ENCODE measurements at places on chromosomes 16 and 17.

GRCh38 chr17:77373299-77374169, 232.8 kb downstream of the SEC14L1 start:
- DNase-seq = no peak

DNA sequence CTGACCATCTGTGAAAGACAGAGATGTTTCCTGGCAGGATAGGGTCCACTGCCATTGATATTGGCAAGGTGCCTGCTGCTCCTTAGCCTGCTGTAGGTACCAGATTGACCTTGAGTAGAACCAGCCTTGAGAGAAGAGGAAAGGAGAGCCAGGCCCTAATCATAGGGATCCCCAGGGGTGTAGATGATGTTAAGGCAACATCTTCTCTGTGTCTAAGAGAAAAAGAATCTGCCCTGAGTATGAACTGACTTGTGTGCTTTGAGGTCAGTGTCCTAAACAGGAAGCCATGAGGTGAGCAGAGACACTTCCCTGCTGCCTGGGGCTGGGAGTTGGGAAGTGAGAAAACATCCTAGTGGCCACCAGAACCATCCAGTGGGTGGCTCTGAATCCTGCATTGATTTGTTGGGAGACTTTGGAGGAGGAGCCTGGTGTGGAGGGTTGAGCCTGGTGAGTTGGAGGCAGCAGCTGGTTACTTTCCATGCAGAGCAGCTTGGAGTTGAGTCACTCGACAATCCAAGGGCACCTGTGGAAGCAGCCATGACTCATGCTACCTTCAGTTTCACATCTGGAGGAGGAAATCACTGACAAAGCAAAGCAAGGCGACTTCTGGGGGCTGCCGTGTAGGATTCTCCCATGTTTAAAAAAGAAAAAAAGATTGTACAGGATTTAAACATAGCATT, 47.8 kb downstream of the BMERB1 start:
- DNase-seq = no peak

GRCh38 chr16:24504472-24505345, 34.7 kb upstream of the RBBP6 start:
- DNase-seq = no peak

GRCh38 chr16:70700101-70701020, 14.5 kb upstream of the MTSS2 start:
- DNase-seq = no peak

DNA sequence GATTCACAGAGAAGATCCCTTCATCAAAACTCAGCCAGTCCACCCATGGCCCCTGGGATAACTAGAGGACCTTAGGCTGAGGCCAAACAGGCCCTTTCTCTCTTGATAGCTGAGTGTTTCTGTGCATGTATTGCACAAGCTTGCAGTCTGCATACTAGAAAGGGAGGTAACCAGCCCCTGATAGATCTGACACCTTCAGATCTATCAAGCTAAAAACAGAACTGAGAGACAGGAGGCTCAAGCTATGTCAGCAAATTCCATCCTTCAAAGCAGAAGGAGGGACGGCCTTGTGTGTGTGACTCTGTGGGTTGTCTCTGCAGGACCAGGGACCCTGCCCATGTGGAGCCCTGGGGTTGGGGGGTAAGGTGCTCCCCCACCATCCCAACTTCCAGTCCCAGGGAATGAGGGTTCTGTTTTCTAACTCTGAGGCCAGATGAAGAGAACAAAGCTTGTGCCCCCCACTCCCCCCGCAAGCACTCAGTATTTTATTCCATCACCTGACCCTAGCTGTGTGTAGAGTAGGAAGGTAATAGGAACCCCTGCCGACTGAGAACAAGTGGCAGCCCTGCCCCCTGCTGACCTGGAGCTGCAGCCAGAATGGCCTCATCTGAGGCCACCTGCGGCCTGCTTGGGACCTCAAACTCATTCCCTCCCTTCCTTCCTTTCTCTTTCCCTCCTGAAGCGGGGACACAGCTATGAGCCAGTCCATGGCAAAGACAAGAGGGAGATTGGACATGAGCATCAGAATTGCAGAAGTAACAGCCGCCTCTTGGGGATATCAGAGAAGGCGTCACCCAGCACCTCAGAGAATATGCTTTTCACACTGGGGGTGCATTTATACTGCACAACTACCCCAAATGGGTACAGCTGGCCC, 63.8 kb downstream of the SMPD3 start:
- DNase-seq = no peak

All from NCI-H1417 treated with DMSO at 0.1 percent for 48 hours (cell line).